PC-3 (cell line): ENCODE measurements at places on chromosomes 7 and 10.

DNA sequence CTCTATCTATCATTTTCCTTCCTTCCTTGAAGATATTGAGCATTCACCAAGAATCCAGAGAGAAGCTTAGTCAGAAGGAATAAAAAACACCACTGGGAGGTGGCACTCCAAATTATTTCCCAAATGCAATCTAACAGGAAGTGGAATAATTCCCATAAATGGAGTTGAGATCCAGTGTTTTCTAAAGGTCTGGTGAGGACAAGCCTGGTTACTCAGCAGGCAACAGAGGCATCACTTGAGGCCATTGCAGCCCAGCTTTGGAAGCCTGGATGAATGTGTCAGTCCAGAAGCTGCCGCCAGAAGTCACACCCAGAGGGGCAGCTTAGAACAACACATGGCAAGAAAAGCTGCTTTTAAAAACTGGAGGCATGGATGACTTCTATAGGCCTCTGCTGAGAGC is 288.9 kb upstream of the KLF6 start:
- no peak for DNase-seq

DNA sequence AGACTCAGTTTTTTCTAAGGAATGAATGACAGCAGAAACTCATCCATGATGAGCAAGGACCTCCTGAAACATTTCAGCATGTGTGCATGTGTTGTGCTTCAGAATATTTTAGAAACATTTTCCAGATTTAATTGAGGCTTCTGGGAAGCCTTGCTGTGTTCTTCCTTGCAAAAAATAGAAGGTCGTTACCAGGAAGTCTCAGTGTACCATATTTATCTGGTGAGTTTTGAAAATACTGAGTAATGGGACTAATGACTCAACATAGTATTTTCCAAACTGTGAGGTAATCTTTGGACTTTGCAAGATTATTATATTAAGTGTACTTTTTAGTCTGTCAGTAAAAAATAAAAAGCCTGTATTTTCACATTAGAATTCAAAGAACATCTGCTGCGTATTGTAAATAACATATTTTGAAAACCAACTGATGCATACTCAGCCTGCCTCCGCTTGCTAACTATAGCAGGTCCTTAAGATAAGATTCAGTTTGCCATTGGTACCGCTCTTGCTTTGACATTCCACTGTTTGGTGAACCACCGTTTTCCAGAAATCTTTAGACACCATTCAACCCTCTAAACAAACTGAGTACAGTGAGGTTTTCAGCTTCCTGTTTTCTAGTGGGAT is 739.6 kb upstream of the GALNT17 start:
- no peak for DNase-seq

- DNase-seq: no peak
These were observed 69.1 kb upstream of the LANCL2 start for GRCh38 chr7:55296070-55296469.

DNA sequence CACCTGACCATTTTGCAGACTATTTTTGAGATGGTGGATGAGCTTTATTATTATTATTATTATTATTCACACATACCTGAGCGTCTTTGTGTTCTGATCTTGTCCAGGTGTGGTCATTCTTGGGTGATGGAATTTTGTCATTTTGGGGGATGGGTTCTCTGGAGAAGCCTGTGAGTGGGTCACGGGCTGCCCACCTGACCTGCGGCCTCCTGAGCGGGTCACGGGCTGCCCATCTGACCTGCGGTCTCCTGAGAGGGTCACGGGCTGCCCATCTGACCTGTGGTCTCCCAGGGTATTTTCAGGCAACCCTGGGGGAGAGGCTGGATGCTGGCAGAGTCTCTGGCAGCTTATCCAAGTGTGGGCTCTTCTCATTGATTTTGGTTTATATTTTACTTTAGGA is 7.3 kb downstream of the SCART1 start:
- no peak for DNase-seq

- peak; percentile 53 for DNase-seq
These were observed 39.4 kb downstream of the ADRB1 start for GRCh38 chr10:114083040-114083439.

DNA sequence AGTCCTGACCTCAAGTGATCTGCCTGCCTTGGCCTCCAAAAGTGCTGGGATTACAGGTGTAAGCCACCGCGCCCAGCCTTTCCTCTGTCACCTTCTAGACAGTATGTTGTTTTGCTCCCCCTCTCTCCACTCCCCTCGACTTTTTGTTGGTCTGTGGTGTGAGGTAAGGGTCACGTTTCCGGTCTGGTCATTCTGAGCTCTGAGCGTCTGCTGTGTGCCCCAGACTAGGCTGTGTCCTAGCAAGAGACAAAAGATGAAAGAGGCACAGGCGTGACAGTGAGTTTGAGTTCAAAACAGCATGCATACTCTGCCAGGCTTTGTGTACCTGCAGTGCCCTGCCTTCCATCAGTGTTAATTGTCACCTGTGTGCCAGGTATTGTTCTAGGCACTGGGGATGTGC is 87.4 kb upstream of the PPIF start:
- no peak for DNase-seq

DNA sequence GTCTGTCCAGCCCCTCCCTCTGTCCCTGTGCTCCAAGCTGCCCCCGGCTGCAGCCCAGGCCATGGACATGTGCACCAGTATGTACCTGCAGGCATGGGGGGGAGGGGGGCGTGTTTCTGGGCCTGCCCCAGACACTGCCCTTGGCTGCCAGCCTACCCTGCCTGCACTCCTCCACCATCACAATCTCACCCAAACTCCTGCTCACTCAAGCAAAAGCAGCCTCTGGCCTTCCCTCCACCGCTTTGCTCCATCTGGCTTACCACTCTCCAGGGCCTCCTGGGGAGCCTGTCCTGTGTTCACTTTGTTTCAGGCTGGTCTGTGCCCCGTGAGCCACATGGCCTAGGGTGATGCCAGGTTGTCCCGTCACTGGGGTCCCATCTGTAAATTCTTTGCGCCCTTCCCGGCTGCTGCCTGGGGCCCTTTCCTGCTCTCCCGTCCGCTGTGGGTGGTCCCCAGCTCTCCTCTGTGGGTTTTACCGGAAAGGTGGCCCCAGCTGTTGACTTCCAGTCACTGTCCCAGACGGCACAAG is 33.3 kb upstream of the PPIF start:
- DNase-seq: no peak

- peak; percentile 70 for DNase-seq
These were observed 143.2 kb downstream of the REEP3 start for GRCh38 chr10:63664341-63664885.

- peak; percentile 56 for DNase-seq
These were observed 25.1 kb downstream of the MRPS24 start for GRCh38 chr7:43844257-43844656.

- DNase-seq: peak; percentile 3
These were observed 60.5 kb upstream of the BET1 start for GRCh38 chr7:94064541-94065191.

GRCh38 chr10:26854524-26854923 is 6.2 kb downstream of the ABI1 start:
- DNase-seq: no peak

GRCh38 chr10:122234416-122234815 is 36.7 kb upstream of the BTBD16 start:
- no peak for DNase-seq

GRCh38 chr7:134766779-134767519 is 12.5 kb upstream of the CALD1 start:
- no peak for DNase-seq

DNA sequence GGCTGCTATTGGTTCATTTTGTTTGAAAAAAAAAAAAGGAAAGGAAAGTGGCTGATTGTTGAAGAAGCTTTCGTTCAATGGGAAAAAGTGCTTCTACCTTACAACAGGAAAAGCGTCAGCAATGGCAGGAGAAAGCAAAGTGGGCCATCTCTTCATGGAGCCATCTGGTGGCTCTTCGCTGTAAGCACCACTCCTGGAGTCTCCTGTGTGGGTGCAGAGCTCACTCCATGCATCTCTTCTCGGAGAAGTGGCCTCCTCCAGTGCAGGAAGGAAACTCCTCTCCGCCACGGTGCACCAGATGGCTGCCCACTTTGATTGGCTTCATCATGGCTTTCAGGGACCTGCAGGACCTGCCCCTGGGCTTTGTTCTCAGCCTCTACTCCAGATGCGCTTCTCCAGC is 250.9 kb downstream of the PTEN start:
- DNase-seq: no peak

DNA sequence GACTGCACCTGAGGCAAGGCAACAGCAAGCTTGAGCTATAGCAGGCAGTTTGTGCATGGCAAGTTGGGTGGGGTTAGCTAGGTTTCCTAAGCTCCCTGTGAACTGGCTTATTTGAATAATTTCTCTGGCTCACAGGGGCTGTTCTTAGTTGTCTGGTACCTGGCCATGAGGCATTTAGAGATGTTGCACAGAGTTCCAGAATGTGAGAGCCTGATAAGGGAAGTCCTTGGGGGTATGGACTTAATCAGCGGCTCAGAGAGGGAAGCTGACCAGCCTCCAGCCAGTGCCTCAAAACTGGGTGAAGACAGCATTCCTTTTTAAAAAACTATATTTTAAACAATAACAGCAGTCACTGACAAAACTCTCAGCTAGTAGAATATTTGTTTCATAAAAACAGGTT is 307.4 kb downstream of the FZD1 start:
- DNase-seq: no peak

GRCh38 chr7:32500922-32501341 is 5.6 kb downstream of the AVL9 start:
- DNase-seq: peak; percentile 81

- no peak for DNase-seq
These were observed 375.5 kb upstream of the LRRTM3 start for GRCh38 chr10:66550351-66550750.

DNA sequence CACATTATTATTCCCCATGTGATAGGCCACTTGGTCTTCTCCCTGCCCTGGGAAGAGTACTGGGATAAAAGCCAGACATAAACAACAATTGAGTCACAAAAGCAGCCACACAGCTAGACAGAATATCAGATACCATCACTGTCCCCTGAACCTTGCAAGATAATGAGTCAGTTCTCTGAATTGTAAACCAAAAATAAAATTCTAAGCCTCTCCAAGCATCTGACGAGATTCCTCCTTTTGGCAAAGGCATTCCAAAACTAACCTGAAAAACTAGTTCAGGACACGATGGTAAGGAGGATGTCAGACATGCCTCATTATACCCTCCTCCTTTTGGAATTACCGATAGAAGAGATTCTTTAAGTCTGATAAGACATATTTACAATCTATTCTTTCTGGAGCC is 450.7 kb downstream of the HTR7 start:
- DNase-seq: peak; percentile 93

GRCh38 chr7:30068117-30068516 is 39.9 kb downstream of the PLEKHA8 start:
- no peak for DNase-seq

GRCh38 chr7:128863433-128863989 is 855 bp downstream of the ATP6V1F start:
- DNase-seq: peak; percentile 69

GRCh38 chr7:101299511-101300464 is 21.8 kb downstream of the IFT22 start:
- no peak for DNase-seq

DNA sequence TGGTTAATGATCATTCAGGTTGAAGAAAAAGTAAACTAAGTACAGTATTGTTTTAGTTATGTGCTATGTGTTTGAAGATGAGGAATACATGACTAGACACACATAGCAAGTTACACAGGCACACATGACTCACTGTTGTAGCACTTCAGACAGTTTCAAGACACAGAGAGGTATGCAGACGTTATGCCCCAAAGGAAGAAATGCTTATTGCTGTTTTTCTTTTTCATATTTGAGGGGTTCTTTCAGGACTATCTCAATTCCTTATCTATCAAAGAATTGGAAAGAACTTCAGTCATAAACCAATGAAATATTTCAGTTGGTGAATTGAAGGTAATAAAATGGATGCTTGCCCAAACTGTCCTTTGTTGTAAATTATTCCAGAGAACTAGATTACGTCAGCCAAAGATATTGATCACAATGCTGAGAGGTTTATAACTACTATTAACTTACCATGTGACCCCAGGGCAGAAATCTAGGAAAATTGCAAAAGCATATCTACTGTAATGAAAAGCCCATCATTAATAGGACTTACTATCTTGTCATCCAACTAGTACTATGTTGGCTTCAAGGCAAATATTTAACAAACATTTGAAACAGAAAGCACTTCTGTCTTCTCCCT is 61.2 kb upstream of the CAPZA2 start:
- peak; percentile 73 for DNase-seq

DNA sequence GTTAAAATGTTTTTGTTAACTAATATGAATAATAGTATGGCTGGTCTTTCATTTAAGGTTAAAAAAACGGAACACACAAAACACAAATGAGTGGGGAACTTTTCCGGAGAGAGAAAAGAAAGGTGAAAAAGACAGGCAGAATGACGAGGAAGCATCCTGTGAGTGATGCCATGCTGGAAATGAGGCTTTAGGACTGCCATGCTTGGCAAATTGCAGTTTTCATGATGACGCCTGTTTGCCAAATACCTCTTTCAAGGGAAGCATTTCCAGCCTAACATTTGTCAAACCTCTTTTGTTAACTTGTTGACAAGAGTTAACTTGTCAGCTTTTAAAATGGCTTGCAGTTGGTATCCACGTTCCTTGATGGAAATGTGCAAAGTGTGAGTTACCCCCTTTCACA is 127.5 kb downstream of the RSU1 start:
- no peak for DNase-seq

- no peak for DNase-seq
These were observed 99.8 kb downstream of the SND1 start for GRCh38 chr7:127751490-127752448.

GRCh38 chr7:2619116-2619515 is 12.7 kb upstream of the TTYH3 start:
- DNase-seq: no peak

DNA sequence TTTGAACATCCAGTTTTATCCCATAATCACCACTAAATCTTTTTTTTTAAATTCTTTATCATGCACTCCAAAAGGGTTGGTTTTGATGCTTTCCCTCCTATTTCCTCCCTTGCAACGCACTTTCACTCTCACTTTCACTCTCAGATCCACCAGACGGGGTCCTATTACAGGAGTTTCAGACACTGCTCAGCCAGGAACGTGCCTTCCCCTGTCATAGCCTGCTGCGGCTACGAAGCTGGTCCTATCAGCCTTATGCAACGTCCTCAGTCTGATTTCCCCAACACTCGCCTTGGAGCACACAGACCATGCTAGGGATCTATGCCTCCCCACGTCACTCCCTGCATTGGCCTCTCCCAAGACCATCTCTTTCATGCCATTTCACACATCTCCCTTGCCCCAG is 23.4 kb downstream of the ZPBP start:
- peak; percentile 35 for DNase-seq

DNA sequence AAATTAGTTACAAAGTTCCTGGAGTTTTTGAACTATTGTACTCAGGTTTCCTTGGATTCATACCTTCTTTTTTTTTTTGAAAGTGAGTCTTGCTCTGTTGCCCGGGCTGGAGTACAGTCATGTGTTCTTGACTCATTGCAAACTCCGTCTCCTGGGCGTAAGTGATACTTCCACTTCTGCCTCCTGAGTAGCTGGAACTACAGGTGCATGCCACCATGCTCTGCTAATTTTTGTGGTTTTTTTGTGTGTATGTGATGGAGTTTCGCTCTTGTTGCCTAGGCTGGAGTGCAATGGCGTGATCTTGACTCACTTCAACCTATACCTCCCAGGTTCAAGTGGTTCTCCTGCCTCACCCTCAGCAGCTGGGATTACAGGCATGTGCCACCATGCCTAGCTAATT is 22.3 kb downstream of the MCM10 start:
- no peak for DNase-seq

- no peak for DNase-seq
These were observed 24.3 kb downstream of the PTPN12 start for GRCh38 chr7:77561352-77561751.

- DNase-seq: peak; percentile 52
These were observed 123.7 kb downstream of the IMMP2L start for GRCh38 chr7:111438369-111439289.
